ENCODE measurements at places on chromosomes 12 and 14. TPM values are rescaled to one million over a fixed set of nuclear protein-coding genes. Genes with fewer than 3 reads are reported as not detected.
A peak's percentile ranks its signal among the peaks of the same experiment; 100 is the strongest.

The ALX1 gene
- total RNA-seq: 2.9 TPM

The EIF2S3B gene
- total RNA-seq: 4.8 TPM

The CEP83 gene
- total RNA-seq: 28.3 TPM

The OR4E2 gene
- total RNA-seq: not detected

DNA sequence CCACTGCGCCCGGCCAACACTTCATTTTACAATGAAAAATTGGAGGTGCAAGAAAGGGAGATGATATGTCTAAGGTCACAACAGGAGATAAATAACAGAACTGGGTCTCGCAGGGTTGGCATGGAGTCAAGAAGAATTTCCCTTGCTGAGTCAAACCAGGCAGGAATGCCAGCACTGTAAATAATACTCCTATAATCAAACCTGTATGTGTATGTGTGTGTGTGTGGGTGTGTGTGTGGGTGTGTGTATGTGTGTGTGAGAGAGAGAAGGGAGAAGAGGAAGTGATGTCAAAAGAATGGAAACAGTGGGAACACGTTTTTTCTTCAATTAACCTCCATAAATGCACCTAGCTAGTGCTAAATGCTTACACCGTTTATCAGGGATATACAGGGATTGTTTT lies 70.4 kb downstream of the TMEM116 start:
- no peaks in the 10 kb centered on the region for H3K27me3 ChIP-seq
- H3K27ac ChIP-seq: peak overlapping the region; percentile 25
- peak; percentile 60 for DNase-seq

- H3K27me3 ChIP-seq: no peaks in the 10 kb centered on the region
- no peak overlapping the region for H3K4me3 ChIP-seq
- no peak overlapping the region for H3K27ac ChIP-seq
- peaks cover 47% of the 10 kb centered on the region for H3K4me1 ChIP-seq
- H3K36me3 ChIP-seq: no peaks in the 10 kb centered on the region
Measured at GRCh38 chr12:105279460-105280056, 43.6 kb upstream of the APPL2 start.

- H3K4me1 ChIP-seq: no peaks in the 10 kb centered on the region
- H3K27ac ChIP-seq: no peak overlapping the region
- DNase-seq: no peak
- no peaks in the 10 kb centered on the region for H3K27me3 ChIP-seq
- H3K4me3 ChIP-seq: no peak overlapping the region
- H3K36me3 ChIP-seq: no peaks in the 10 kb centered on the region
Measured at GRCh38 chr12:25896981-25897380, 61.5 kb upstream of the RASSF8 start.

DNA sequence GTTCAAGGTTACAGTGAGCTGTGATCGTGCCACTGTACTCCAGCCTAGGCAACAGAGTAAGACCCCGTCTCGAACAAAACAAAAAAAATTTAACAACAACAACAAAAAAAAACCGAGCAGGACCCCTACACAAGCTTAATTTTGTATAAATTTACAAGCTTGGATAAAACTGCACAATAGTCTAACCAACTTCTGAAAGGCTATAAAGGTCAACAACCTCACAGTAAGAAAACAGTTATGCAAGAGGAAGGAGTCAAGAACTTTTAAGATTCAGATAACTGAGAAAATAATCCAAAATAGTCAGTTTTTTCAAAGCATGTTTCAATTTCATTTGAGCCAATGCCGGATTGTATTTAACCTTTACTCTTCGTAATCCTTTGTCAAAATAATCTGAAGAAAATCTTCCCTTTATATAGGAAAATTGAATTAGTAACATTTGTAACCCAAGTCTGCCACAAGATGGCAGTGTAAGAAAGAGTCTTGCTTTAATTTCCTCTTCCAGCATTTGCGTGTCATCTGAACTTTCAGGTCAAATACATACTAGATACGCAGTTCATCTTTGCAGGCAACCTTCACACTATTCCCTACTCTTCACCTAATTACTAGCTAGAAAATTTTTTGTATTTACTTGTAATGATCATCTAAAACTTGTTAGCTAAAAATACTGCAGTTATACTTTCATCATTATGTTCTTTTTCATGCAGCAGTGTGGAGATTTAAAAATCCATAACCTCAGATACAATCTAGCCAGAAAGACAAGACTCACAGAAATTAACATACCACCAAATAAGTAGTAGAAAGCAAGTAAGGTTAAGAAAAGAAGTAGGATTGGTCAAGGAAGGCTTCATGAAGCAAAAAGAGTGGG lies 5.8 kb downstream of the CCNB1IP1 start:
- no peak overlapping the region for H3K27ac ChIP-seq
- H3K36me3 ChIP-seq: peaks cover 54% of the 10 kb centered on the region
- H3K27me3 ChIP-seq: no peaks in the 10 kb centered on the region

DNA sequence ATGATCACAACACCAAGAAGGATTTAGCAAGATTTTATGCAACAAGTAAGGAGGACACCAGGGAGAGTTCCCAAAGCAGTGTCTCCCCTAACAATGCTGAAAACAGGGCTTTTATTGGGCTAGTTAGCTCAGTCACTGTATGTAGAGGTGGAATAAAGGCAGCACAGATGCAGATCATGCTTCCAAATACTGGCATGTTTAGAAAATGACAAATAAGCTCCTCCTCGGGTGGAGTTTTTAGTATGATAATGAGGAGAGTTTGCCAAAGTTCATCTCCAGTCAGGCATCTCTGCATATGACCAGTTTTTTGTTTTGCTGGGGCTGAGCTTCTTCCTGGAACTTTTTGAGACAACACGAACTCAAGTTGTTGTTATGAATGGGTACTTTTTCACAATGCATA lies 4.4 kb upstream of the AVPR1A start:
- peaks cover 15% of the 10 kb centered on the region for H3K36me3 ChIP-seq
- no peak overlapping the region for H3K4me3 ChIP-seq
- no peak for DNase-seq
- H3K27ac ChIP-seq: no peak overlapping the region

DNA sequence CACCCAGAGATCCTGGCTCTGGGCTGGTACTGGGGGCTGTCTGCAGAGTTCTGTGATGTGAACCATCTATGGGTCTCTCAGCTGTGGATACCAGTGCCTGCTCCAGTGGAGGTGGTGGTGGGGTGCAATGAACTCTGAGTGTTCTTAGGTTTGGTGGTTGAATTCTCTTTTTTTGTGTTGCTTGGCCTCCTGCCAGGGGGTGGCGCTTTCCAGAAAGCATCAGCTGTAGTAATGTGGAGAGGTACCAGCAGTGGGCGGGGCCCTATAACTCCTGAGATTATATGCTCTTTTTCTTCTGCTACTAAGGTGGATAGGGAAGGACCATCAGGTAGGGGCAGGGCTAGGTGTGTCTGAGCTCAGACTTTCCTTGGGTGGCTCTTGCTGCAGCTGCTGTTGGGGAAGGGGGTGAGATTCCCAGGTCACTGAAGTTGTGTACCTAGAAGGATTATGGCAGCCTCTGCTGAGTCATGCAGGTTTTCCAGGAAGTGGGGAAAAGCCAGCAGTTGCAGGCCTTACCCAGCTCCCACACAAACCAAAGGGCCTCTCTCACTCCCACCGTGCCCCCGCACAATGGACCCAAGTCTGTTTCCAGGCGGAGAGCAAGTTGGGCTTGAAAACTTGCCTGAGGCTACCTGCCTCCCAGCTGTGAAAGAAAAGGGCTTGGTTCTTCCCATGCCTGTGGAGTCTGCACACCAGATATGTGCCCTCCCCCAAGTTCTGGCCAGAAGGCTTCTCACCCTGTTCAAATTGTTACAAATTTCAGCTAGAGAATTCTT lies 18.6 kb downstream of the CCER1 start:
- peak; percentile 16 for DNase-seq
- H3K27ac ChIP-seq: no peak overlapping the region
- H3K4me1 ChIP-seq: peaks cover 25% of the 10 kb centered on the region
- no peak overlapping the region for H3K4me3 ChIP-seq
- peaks cover 4% of the 10 kb centered on the region for H3K36me3 ChIP-seq

- no peaks in the 10 kb centered on the region for H3K27me3 ChIP-seq
- no peak overlapping the region for H3K4me3 ChIP-seq
- no peak overlapping the region for H3K27ac ChIP-seq
- H3K36me3 ChIP-seq: peaks cover 53% of the 10 kb centered on the region
- H3K4me1 ChIP-seq: peaks cover 8% of the 10 kb centered on the region
Measured at GRCh38 chr14:88599326-88599725, 36.5 kb downstream of the ZC3H14 start.

- no peak for DNase-seq
- H3K4me3 ChIP-seq: peak overlapping the region; percentile 89
- H3K36me3 ChIP-seq: peaks cover 79% of the 10 kb centered on the region
- H3K27ac ChIP-seq: peak overlapping the region; percentile 97
Measured at GRCh38 chr12:10719482-10719881, 3.6 kb downstream of the YBX3 start.

Measured in Calu3 (cell line).